ENCODE measurements at places on chromosomes 3 and 15.
A peak's percentile ranks its signal among the peaks of the same experiment; 100 is the strongest.

- no peak for DNase-seq
Measured at GRCh38 chr3:72017935-72018334, 233.0 kb upstream of the PROK2 start.

GRCh38 chr15:53982071-53982680, 3.9 kb downstream of the UNC13C start:
- no peak for DNase-seq

GRCh38 chr3:128858167-128858566, 21.3 kb upstream of the ACAD9 start:
- no peak for DNase-seq

- no peak for DNase-seq
Measured at GRCh38 chr15:74788683-74789151, 6.8 kb downstream of the CSK start.

GRCh38 chr15:51801391-51801835, 28.0 kb upstream of the TMOD3 start:
- DNase-seq: peak; percentile 63

DNA sequence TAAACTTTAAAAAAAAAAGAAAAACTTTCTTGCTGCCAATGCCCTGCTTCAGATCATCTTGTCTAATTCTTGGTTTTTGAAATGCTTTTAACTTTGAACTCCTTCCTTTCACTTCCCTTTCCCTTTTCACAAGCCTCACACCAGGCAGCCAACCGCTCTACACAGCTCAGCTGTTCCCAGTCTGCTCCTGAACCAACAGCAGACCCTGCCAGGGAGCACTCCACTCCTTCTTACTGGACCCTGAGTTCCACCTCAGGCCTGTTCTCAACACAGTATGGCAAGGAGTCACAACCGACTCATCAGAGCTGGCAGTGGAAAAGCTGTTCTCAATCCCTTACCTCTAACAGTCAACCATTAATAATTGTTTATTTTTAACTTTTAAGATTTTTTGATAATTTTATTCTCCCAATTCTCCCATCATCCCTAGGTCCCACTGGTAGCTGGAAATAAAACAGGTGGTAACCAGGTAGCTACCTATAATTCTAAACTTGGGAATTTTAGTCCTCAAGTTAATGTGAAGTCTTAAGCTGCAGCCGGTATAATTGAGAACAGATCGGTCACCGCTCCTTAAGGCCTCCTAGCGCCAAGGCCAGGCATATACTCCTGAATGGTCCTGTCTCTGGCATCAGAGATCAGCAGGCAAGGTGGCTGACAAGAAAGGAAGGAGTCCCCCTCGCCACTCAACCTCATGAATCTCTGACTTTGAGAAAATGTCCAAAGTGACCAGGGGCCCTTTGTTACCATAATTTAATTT, 43.9 kb downstream of the BOC start:
- peak; percentile 50 for DNase-seq

DNA sequence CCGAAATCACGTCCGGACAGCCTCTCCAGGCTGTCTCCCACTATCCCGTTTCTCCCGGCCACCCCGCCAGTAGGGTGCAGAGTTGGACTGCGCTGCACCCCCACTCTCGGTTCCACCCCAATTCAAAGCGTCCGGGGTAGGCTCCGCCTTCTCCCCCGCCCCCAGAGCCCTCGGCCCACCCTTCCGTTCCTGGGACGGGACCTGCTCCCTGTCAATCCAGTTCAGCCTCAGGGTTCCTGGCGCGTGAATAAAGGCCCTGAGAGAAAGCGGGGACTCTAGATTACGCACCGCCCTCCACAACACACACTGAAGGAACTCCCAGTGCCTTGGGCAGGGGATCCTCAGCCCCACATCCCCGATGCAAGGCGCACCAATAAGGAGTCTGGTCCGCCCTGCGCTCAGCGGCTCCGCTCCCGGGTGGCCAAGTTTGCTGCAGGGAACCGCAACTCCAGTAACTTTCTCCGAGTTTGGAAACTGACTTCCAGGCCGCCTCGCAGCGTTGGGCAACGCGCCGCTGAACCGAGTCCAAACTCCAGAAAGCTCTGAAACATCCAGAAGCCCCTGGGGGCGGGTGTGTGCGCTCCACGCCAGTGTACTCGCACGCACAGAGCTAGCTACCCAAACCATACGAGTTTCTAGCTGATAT, 1.9 kb downstream of the ADAMTS9 start:
- DNase-seq: peak; percentile 94

- DNase-seq: no peak
Measured at GRCh38 chr3:9216736-9217135, 32.7 kb downstream of the SRGAP3 start.

DNA sequence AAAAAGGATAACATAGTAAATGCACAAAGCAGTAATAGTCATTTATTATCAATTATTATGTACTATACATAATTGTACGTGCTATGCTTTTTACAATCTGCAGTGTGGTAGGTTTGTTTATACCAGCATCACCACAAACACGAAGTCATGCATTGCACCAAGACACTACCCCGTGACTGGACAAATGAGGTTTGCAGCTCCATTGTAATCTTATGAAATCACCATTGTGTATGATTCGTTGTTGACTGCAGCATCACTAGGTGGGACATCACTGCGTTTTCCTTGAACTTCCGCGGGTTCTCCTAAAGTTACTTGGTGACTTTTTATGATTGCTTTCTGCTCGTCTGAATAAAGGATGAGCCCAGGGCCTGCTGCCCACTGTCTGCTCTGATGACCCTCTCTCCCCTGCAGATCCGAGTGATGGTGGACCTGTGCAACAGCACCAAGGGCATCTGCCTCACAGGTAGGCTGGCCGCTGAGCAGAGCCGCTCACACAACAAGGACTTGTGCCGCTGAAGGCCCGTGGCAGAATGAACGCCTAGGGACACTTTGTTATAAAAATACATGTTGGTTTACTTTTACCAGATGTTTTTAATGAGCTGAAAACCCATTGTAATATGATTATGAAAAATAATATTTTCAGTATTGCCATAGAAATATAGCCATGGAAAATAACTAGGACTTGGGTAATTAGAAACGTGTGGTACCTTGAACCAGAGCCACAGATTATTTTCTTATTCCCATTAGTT, 35.8 kb downstream of the GLDN start:
- no peak for DNase-seq

DNA sequence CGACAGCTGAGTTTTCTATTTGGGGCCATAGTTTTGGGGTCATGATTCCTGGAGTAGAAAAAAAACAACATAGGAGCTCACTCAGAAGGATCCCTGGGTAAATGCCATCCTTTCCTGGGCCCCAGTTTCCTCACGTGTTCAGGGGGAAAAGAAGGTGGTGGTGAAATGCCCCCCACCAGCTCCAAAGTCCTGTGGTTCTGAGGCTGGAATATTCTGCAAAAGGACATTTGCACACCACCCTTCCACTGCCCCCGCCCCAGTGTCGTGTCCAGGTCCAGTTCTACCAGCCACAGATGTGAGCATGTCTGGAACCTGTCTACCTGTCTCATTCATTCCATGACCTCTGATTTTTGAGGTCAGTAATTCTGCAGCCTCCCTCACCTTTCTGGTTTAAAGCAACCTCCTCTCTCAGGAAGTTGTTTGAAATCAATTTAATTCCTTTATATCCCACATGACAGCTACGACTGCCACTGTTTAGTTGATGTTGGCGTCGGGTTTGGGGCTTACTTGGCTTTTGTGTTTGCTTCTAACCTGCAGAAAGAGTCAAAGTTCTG, 82.1 kb downstream of the SMAD3 start:
- DNase-seq: no peak

- no peak for DNase-seq
Measured at GRCh38 chr3:81913886-81914663, 152.6 kb upstream of the GBE1 start.

DNA sequence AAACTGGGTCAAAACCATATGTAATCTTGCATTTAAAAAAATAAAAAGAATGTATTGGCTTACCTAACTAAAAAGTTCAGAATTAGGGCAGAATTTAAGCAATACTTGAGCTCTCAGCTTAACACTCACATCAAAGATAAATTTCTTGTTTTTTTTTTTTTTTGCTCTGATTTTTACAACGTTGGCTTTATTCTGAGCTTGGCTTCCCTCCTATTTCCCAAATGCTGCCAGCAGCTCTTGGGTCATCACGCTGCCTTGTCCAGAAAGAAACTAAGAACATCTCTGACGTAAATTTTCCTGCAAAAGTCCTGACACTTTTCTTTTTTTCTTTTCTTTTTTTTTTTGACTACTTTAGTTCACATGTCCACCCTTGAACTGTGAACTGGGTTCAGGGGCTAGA, 150.6 kb upstream of the TGFBR2 start:
- DNase-seq: no peak

- DNase-seq: no peak
Measured at GRCh38 chr3:53768478-53769459, 77.5 kb downstream of the CHDH start.

All from H9 (cell line).